ENCODE measurements at places on chromosomes 2 and 18.

GRCh38 chr18:8657050-8657820 is 48.0 kb downstream of the RAB12 start:
- no peak overlapping the region for H3K4me3 ChIP-seq
- no peaks in the 10 kb centered on the region for H3K36me3 ChIP-seq
- peaks cover 4% of the 10 kb centered on the region for H3K27me3 ChIP-seq
- peaks cover 4% of the 10 kb centered on the region for H3K4me1 ChIP-seq
- no peak for DNase-seq
- H3K27ac ChIP-seq, result no peak overlapping the region

GRCh38 chr2:74845217-74845751 is 11.4 kb downstream of the HK2 start:
- H3K36me3 ChIP-seq, result no peaks in the 10 kb centered on the region
- DNase-seq, result peak; percentile 91
- H3K4me3 ChIP-seq, result no peak overlapping the region
- no peaks in the 10 kb centered on the region for H3K27me3 ChIP-seq

GRCh38 chr2:168449419-168449818 is 6.7 kb upstream of the CERS6 start:
- H3K36me3 ChIP-seq, result no peaks in the 10 kb centered on the region
- no peak overlapping the region for H3K27ac ChIP-seq
- no peaks in the 10 kb centered on the region for H3K4me1 ChIP-seq
- H3K27me3 ChIP-seq, result no peaks in the 10 kb centered on the region

- no peak overlapping the region for H3K4me3 ChIP-seq
- no peaks in the 10 kb centered on the region for H3K27me3 ChIP-seq
- DNase-seq, result no peak
Observed at GRCh38 chr2:170250584-170250983, 72.6 kb downstream of the MYO3B start.

- H3K4me1 ChIP-seq, result peaks cover 36% of the 10 kb centered on the region
- H3K27ac ChIP-seq, result peak overlapping the region; percentile 59
- H3K36me3 ChIP-seq, result peaks cover 23% of the 10 kb centered on the region
- H3K27me3 ChIP-seq, result no peaks in the 10 kb centered on the region
Observed at GRCh38 chr2:233387667-233388528, 33.6 kb downstream of the DGKD start.

- no peak overlapping the region for H3K27ac ChIP-seq
- H3K4me3 ChIP-seq, result no peak overlapping the region
- H3K27me3 ChIP-seq, result no peaks in the 10 kb centered on the region
- no peaks in the 10 kb centered on the region for H3K4me1 ChIP-seq
- H3K36me3 ChIP-seq, result no peaks in the 10 kb centered on the region
Observed at GRCh38 chr2:102438578-102438977, 15.6 kb downstream of the IL18RAP start.

- H3K36me3 ChIP-seq, result no peaks in the 10 kb centered on the region
- H3K4me1 ChIP-seq, result no peaks in the 10 kb centered on the region
- no peak for DNase-seq
- H3K27ac ChIP-seq, result no peak overlapping the region
Observed at GRCh38 chr18:5162111-5162510, 34.9 kb downstream of the AKAIN1 start.

- no peaks in the 10 kb centered on the region for H3K4me1 ChIP-seq
- H3K36me3 ChIP-seq, result no peaks in the 10 kb centered on the region
- DNase-seq, result no peak
- no peak overlapping the region for H3K4me3 ChIP-seq
- no peaks in the 10 kb centered on the region for H3K27me3 ChIP-seq
Observed at GRCh38 chr2:178386986-178387597, 63.9 kb downstream of the PRKRA start.

- DNase-seq, result peak; percentile 51
- H3K36me3 ChIP-seq, result no peaks in the 10 kb centered on the region
Observed at GRCh38 chr2:128425216-128425615, 106.5 kb upstream of the HS6ST1 start.

DNA sequence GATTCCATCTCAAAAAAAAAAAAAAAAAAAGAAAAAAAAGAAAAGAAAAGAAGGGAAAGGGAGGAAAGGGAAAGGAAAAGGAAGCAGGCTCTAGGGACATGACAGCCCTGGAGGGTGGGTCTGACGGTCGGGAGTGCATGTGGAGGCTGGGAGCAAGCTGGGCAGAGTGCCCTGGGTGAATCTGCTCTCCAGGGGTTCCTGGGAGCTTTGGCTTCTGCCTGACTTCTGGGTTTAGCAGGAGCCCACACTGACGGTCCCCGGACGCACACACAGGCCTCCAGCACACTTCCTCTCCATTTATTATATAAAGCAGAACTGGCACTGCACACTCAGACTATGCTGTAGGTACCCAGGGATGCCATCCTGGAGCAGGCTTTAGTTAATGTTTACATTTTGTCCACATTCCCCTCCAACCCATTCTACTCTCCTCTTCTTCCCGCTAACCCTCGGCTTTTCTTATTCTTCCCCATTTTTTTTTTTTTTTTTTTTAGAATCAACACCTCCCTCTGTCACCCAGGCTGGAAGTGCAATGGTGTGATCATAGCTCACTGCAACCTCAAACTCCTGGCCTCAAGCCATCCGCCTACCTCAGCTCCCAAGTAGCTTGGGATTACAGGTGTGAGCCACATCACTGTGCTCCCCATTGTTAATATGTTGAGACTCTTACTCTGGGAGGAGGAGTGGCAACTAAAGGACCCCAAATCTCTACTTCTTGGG is 151.1 kb upstream of the SLC1A4 start:
- H3K4me1 ChIP-seq, result peaks cover 25% of the 10 kb centered on the region
- no peak overlapping the region for H3K27ac ChIP-seq
- H3K4me3 ChIP-seq, result no peak overlapping the region
- H3K27me3 ChIP-seq, result no peaks in the 10 kb centered on the region

GRCh38 chr2:228689053-228689452 is 507.6 kb upstream of the SPHKAP start:
- no peaks in the 10 kb centered on the region for H3K4me1 ChIP-seq
- no peaks in the 10 kb centered on the region for H3K27me3 ChIP-seq
- H3K27ac ChIP-seq, result no peak overlapping the region
- H3K36me3 ChIP-seq, result no peaks in the 10 kb centered on the region
- no peak overlapping the region for H3K4me3 ChIP-seq

DNA sequence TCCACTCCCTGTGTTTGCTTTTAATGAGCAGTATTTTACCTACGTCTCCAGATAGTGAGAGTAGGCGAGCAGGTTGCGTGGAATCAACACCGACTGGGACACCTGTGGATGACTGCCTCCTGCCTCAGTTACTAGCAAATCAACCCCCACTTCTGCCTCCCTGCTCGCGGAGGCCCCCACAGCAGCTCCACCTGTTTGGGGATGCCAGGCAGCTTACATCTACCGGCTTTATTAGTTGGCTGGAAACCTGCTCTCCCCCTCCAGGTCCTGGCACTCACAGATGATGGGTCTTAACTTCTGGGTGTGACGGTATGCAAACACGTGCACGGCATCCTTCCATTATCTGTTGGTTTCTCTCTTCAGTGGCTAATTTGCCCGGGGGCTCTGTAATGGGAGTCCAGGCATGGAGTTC is 164.4 kb upstream of the SESTD1 start:
- no peak overlapping the region for H3K4me3 ChIP-seq
- no peaks in the 10 kb centered on the region for H3K4me1 ChIP-seq
- H3K27me3 ChIP-seq, result no peaks in the 10 kb centered on the region
- H3K27ac ChIP-seq, result no peak overlapping the region
- DNase-seq, result no peak

DNA sequence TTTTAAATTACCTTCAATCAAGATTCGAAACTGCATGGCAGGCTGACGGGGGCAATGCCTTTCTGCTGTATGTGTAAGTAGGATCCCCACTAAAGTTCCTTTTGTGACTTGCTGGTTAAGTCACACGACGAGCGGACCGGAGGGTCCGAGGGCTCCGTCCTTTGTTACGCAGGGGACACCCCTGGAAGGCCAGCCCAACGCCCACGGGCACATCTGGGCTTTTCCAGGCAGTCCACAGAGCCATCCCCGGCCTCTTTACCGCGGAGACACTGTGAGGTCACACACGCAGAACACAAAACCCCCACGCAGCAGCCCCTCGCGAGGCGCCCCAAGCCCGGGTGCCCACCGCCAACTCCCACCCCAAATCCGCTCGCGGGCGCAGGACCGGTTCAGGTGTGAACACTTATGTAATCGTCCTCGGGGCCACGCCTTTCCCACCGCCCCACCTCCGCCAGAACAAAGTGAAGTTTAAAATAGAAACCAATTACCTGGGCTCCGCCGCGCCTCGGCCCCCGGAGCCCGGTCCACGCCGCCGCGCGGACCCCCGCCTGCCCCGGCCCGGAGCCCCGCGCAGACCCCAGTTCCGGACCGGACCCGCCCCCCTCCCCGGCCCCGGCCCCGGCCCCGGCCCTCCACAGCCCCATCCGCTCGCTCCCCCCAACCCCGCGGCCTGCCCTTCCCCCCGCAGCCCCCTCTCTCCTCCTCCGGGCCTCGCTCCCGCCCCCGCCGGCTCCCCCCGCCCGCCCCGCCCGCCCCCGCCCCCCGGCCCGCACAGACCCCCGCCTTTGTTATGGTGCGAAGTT is 4.2 kb downstream of the ZNF516 start:
- H3K27me3 ChIP-seq, result no peaks in the 10 kb centered on the region
- no peaks in the 10 kb centered on the region for H3K36me3 ChIP-seq
- peak overlapping the region; percentile 84 for H3K4me3 ChIP-seq
- H3K27ac ChIP-seq, result peak overlapping the region; percentile 65
- DNase-seq, result peak; percentile 87

GRCh38 chr2:19203866-19204265 is 154.6 kb downstream of the OSR1 start:
- DNase-seq, result no peak
- H3K4me3 ChIP-seq, result no peak overlapping the region
- H3K27ac ChIP-seq, result no peak overlapping the region
- no peaks in the 10 kb centered on the region for H3K27me3 ChIP-seq
- no peaks in the 10 kb centered on the region for H3K4me1 ChIP-seq

DNA sequence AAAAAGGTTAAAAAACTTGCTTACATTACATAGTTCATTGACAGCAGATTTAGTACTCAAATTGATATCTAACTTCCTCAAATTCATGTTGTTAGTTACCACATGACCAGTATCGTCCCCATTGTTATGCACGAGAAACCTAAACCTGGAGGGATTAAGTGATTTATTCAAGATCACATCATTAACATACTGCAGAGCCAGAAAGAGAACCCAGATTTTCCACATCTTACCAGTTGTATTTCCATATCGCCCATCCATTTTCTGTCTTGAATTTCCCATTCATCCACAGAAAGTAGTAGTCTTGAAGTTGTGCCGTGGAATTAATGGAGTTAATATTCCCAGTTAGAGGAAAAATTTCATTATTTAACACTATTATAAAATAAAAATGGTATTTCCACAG is 512.0 kb downstream of the METTL4 start:
- no peak for DNase-seq
- H3K4me3 ChIP-seq, result no peak overlapping the region
- no peaks in the 10 kb centered on the region for H3K36me3 ChIP-seq
- no peak overlapping the region for H3K27ac ChIP-seq

DNA sequence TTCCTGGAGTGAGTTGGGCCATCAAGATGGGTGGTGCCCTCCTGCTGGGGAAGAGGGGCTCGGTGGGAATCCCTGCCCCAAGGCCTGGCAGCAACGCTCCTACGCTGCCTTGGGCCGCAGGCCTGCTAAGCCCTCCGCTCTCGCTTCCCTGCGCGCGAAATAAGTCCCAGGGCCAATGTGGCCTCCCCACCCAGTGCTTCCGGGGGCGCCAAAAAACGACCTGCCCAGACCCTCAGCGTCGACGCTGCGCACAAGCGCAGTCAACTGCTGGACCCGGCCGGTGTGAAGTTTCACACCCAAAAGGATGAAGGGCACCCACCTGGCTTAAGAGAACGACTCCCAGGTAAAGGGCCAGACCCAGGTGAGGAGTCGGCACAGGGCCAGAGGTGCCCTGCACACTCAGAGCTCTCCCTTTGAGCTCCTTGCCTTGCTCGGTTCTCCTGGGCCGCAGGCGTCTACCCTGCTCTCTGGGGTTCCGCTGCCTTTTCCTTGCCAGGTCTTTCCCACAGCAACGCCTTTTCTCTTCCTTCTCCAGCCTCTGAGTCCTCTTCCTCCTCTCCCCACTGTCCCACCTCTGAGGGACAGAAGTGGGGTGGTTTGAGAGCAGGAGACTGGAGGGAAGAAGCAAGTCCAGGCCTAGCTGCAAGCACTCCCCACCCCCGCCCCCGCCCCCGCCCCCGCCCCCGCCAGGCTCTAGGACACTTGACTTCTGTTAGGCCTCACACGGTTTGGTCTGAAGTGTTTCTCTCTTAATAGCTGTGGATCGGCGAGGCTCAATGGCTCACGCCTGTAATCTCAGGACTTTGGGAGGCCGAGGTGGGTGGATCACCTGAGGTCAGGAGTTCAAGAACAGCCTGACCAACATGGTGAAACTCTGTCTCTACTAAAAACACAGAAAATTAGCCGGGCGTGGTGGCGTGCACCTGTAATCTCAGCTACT is at the start of gene DNAJC5G:
Gene DNAJC5G (plus strand): TSS at position 223 of the 940 bp plus-strand sequence. CDS start 1,296 bp downstream, outside the sequence.
- H3K4me3 ChIP-seq, result no peak within 1 kb of the TSS
- no peaks in the 10 kb centered on the region for H3K4me1 ChIP-seq
- DNase-seq, result no peak
- H3K36me3 ChIP-seq, result no peaks in the 10 kb centered on the region
- no peak within 1 kb of the TSS for H3K27ac ChIP-seq

DNA sequence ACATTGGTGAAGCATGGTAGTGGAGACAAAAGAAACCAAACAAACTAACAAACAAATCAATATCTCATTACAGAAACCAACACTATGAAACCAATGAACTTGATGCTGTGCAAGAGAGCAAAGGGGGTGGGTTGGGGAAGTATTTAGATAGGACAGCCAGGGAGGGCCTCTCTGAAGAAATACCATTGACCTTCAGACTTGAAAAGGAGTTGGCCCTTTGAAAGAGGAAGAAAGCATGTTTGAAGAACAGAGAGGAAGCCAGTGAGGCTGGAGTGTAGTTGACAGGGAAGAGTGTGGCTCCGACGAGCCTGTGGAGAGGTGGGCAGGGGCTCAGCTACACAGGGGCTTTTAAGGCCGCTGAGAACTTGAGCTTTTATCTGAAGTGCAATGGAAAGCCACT is 151.0 kb upstream of the GATA6 start:
- no peaks in the 10 kb centered on the region for H3K4me1 ChIP-seq
- no peak overlapping the region for H3K27ac ChIP-seq
- no peak overlapping the region for H3K4me3 ChIP-seq
- H3K36me3 ChIP-seq, result no peaks in the 10 kb centered on the region

GRCh38 chr2:46314065-46314835 is 17.0 kb downstream of the EPAS1 start:
- DNase-seq, result no peak
- H3K36me3 ChIP-seq, result no peaks in the 10 kb centered on the region
- H3K4me3 ChIP-seq, result no peak overlapping the region
- peaks cover 96% of the 10 kb centered on the region for H3K4me1 ChIP-seq

- no peaks in the 10 kb centered on the region for H3K36me3 ChIP-seq
- no peak for DNase-seq
- H3K4me3 ChIP-seq, result no peak overlapping the region
- peak overlapping the region; percentile 6 for H3K27ac ChIP-seq
- peaks cover 20% of the 10 kb centered on the region for H3K4me1 ChIP-seq
Observed at GRCh38 chr2:8481463-8482009, 200.3 kb upstream of the ID2 start.

DNA sequence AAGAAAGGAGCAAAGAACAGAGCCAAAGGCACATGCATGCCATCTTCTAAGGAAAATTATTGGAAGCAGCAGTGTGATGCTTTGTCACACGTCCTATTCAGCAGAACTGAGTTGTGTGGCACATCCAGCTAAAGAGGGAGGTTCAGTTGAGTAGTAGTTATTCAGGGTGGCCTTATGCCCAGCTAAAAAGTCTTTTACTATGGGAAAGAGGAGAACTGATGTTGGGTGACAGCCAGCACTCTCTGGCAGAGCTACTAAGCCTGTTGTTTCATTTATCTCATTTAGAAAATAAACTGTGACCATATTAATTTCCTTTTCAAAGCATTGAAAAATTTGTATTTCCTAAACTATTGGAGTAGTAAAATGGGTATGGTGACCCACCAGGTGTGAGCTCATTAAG is 18.5 kb downstream of the ITGA6 start:
- H3K27ac ChIP-seq, result no peak overlapping the region
- no peak overlapping the region for H3K4me3 ChIP-seq
- DNase-seq, result no peak
- peaks cover 33% of the 10 kb centered on the region for H3K4me1 ChIP-seq
- no peaks in the 10 kb centered on the region for H3K27me3 ChIP-seq
- H3K36me3 ChIP-seq, result no peaks in the 10 kb centered on the region
